Lower lobe of right lung (tissue), 2 donors: ENCODE measurements at places on chromosomes 2 and 18.

DNA sequence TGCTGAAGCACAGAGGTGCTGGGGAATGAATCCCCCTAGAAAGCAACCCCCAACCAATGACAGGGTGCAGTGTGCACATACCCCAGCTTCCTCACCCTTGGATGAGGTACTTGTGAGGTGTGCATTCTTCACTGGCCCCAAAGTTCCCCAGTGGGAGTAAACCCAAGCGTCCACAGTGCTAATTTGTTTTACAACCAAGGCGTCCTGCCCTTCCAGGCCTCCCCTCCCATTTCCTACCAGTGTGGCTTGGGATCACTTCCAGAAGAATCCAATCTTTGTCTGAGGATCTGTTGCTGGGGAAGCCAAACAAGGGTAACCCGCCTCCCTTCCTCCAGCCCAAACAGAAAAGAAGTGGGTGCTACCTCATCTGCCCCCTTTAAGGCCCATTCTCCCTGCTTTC, 40.3 kb upstream of the TEX51 start:
- H3K27ac ChIP-seq = no peak overlapping the region
- no peaks in the 10 kb centered on the region for H3K4me1 ChIP-seq
- no peak overlapping the region for H3K4me3 ChIP-seq
- DNase-seq = no peak
- no peaks in the 10 kb centered on the region for H3K27me3 ChIP-seq
- no peaks in the 10 kb centered on the region for H3K36me3 ChIP-seq

- H3K27ac ChIP-seq = no peak overlapping the region
- H3K4me3 ChIP-seq = no peak overlapping the region
Observed at GRCh38 chr2:167331636-167332232, 443.5 kb downstream of the XIRP2 start.

GRCh38 chr2:181998041-181998835, 12.6 kb downstream of the PPP1R1C start:
- H3K4me1 ChIP-seq = no peaks in the 10 kb centered on the region
- H3K4me3 ChIP-seq = no peak overlapping the region
- H3K27me3 ChIP-seq = no peaks in the 10 kb centered on the region
- DNase-seq = no peak
- no peaks in the 10 kb centered on the region for H3K36me3 ChIP-seq

DNA sequence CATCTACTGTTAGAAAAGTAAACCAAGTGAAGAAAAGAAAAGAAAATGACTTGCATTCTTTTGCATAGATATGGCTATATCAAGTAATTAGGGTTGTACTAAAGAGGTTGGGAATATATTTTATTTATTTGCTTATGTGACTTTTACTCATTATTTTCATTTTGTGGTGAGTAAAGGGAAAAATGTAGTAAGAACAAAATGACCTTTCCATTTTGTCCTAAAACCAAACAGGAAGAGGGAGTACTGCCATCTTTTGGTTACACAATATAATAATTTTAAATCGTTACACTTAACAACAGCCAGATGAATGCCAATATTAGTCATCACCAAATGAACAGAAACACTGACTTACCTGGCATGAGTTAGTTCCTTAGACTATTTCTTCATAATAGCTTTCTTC, 47.3 kb upstream of the NDUFV2 start:
- DNase-seq = no peak
- no peak overlapping the region for H3K4me3 ChIP-seq
- no peaks in the 10 kb centered on the region for H3K36me3 ChIP-seq

- DNase-seq = no peak
- no peak overlapping the region for H3K27ac ChIP-seq
- H3K4me3 ChIP-seq = no peak overlapping the region
- H3K36me3 ChIP-seq = no peaks in the 10 kb centered on the region
- H3K27me3 ChIP-seq = no peaks in the 10 kb centered on the region
Observed at GRCh38 chr18:33951031-33951430, 273.7 kb downstream of the NOL4 start.

DNA sequence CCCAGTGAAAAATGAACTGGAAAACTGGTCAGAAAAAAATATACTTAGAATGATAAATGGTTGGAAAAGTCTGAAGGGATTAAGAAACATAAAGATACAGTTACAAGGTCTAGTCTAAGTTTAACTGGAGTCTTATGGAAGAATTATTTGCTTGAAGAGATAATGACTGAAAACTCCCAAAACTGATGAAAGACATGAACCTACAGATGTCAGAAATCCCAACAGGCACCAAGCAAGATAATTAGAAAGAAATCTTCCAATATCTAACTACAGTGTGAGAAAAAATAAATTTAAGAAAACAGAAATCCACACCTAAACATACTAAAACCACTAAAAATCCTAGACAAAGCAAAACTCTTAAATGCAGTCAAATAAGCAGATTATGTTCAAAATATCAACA, 19.4 kb downstream of the SS18 start:
- H3K27me3 ChIP-seq = no peaks in the 10 kb centered on the region
- H3K4me3 ChIP-seq = no peak overlapping the region
- DNase-seq = no peak
- H3K4me1 ChIP-seq = no peaks in the 10 kb centered on the region

- H3K36me3 ChIP-seq = no peaks in the 10 kb centered on the region
- DNase-seq = no peak
- H3K4me3 ChIP-seq = no peak overlapping the region
- no peaks in the 10 kb centered on the region for H3K4me1 ChIP-seq
- no peaks in the 10 kb centered on the region for H3K27me3 ChIP-seq
- H3K27ac ChIP-seq = no peak overlapping the region
Observed at GRCh38 chr2:72996117-72996502, 75.4 kb downstream of the SFXN5 start.
